ENCODE measurements at places on chromosomes 12 and 14. TPM values are rescaled to one million over a fixed set of nuclear protein-coding genes. Genes with fewer than 3 reads are reported as not detected.

DNA sequence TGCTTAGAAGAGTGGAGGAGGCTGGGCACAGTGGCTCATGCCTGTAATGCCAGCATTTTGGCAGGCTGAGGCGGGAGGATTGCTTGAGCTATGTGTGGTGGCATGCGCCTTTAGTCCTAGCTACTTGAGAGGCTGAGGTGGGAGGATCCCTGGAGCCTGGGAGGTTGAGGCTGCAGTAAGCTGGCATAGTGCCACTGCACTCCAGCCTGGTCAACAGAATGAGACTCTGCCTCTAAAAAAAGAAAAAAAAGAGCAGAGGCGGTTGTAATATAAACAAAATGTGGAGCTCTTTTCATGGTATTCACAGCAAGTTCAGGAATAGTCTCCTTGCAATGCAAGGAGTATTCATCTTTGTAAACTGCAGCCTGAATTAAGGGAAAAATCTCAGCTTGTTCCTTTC is 27.2 kb downstream of the ARID2 start:
- peak; percentile 48 for DNase-seq
- H3K36me3 ChIP-seq: no peaks in the 10 kb centered on the region
- no peaks in the 10 kb centered on the region for H3K27me3 ChIP-seq
- H3K4me3 ChIP-seq: no peak overlapping the region
- no peaks in the 10 kb centered on the region for H3K4me1 ChIP-seq

GRCh38 chr14:59341858-59342477 is 123.2 kb downstream of the GPR135 start:
- no peak overlapping the region for H3K27ac ChIP-seq
- no peak for DNase-seq
- peaks cover 3% of the 10 kb centered on the region for H3K4me1 ChIP-seq
- no peaks in the 10 kb centered on the region for H3K27me3 ChIP-seq

- H3K4me1 ChIP-seq: no peaks in the 10 kb centered on the region
- no peaks in the 10 kb centered on the region for H3K36me3 ChIP-seq
- no peak overlapping the region for H3K27ac ChIP-seq
- H3K4me3 ChIP-seq: no peak overlapping the region
These were observed 49.7 kb downstream of the TSPAN11 start for GRCh38 chr12:30976206-30976605.

ATG14 gene
- 13.0 TPM for total RNA-seq

DNA sequence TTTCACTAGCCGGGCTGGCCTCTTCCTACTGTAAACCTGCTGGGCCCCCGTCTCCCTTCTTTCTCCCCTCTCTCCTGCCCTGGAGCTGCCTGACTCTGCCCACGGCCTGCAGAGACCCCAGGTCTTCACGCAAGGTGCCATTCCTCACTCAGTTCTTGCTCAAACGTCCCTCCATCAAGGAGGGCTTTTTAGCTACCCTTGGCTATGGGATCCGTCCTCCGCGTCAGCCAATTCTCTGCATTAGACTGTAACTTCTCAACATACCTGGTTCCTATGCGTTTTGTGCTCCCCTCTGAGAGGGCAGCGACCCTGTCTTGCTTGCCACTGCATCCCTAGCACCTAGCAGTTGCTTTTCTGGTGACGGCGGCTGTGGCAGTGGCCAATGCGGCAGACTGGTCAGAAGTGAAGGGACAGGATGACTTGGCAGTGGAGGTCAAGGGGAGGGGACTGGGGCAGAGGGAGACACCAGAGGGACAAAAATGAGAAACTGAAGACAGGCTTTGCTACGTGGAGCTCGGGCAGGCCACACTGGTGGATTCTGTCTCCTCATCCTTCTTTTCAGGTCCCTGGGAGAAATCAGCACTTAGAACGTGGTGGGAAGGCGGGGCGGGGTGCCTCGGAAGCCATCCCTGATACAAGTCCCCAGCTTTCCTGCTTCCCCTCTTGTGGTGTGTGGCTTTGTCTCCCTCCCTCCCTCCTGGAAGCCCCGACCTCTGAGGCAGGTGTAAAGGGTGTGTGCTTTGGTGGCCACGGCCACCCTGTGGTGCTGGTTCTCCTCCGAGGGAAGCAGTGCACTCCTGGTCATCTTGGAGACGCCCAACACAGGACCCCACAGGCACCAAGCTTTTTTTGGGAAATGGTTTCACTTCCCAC is 1.8 kb downstream of the B3GNT4 start:
- no peak overlapping the region for H3K27ac ChIP-seq
- peaks cover 17% of the 10 kb centered on the region for H3K27me3 ChIP-seq
- H3K36me3 ChIP-seq: peaks cover 33% of the 10 kb centered on the region
- peak overlapping the region; percentile 75 for H3K4me3 ChIP-seq
- DNase-seq: peak; percentile 77

NUAK1 gene
- 14.0 TPM for total RNA-seq

- H3K4me1 ChIP-seq: no peaks in the 10 kb centered on the region
- H3K36me3 ChIP-seq: no peaks in the 10 kb centered on the region
- H3K27ac ChIP-seq: no peak overlapping the region
- H3K27me3 ChIP-seq: no peaks in the 10 kb centered on the region
- no peak for DNase-seq
- no peak overlapping the region for H3K4me3 ChIP-seq
These were observed 37.5 kb downstream of the ZFHX2 start for GRCh38 chr14:23513818-23514643.

DNA sequence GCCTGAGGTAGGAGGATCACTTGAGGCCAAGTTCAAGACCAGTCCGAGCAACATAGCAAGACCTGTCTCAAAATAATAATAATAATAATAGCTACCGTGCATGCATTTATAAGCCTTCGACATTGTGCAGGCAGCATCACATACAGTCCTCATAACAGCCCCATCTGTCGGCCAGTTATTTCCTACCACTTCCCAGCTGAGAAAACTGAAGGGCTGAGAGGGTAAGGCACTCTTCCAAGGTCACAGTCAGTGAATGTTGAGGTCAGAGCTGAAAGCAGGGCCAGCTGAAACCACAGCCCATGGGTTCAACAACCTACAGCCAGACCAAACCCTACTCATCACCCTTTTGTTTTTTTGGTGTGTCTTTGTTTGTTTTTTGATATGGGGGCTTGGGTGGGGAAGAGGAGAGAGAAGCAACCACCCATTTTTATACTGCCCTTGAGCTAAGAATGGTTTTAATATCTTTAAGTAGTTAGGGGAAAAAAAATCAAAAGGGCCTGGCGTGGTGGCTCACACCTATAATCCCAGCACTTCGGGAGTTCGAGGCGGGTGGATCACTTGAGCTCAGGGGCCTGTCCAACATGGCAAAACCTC is 16.8 kb upstream of the ITPK1 start:
- H3K4me3 ChIP-seq: no peak overlapping the region
- no peaks in the 10 kb centered on the region for H3K27me3 ChIP-seq
- DNase-seq: peak; percentile 70
- H3K4me1 ChIP-seq: no peaks in the 10 kb centered on the region
- no peak overlapping the region for H3K27ac ChIP-seq
- no peaks in the 10 kb centered on the region for H3K36me3 ChIP-seq

CCNB1IP1 gene
- total RNA-seq: 97.3 TPM

AKAP6 gene
- 6.1 TPM for total RNA-seq

DNA sequence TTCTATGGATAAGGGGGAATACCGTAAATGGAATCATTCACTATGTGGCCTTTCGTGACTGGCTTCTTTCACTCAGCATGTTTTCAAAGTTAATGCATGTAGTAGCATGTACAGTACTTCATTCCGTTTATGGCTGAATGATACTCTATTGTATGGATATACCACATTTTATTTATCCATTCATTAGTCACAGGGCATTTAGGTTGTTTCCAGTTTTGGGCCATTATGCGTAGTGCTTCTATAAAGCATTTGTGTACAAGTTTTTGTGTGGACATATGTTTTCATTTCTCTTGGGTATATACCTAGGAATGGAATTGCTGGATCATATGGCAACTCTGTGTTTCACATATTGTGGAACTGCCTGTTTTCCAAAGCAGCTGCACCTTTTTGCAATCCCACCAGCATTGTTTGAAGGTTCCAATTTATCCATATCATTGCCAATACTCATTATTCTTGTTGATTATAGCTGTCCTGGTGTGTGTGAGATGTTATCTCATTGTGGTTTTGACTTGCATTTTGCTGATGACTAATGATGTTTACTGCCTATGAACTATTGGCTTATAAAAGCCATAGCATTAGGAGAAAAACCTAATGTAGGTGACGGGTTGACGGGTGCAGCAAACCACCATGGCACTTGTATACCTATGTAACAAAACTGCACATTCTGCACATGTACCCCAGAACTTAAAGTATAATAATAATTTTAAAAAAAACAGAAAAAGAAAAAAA is 45.5 kb downstream of the ATF7IP start:
- H3K36me3 ChIP-seq: peaks cover 7% of the 10 kb centered on the region
- DNase-seq: no peak

DNA sequence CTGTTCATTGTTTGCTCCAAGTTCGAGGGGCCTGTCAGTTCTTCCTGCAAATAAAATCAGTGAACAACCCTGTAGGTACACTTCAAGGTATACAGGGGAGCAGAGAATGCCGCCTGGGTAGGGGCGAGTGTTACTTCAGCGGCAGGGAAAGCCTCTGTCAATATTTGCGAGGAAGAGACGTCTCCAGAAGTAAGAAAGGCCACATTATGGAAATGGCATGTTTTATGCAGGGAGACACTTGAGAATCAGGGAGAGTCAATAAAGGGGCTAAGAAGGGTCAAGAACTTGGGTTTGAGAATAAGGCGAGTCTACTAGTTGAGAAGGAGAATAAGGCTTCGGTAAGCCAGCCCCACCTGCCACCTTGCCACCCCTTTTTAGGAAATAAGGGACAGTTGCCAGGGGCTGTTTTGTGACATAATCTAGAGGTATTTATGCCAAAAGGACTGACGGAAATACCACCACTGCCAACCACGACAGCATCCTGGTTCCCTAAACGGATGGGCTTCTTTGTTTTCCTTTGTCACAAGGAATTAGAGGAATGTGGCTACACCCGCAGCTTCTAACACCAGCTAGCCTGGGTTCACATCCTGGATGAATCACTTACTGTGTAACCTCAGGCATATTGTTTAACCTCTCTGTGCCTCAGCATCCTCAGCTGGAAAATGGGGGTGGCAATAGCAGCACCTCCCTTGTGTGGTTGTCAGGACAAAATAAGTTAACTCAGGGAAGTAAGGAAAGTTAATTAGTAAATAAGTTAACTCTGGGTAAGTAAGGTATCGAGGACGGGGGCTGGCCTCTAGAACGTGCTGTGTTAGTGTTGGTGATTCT is 67.7 kb downstream of the EID3 start:
- H3K4me1 ChIP-seq: no peaks in the 10 kb centered on the region
- H3K4me3 ChIP-seq: no peak overlapping the region
- H3K36me3 ChIP-seq: no peaks in the 10 kb centered on the region
- H3K27ac ChIP-seq: no peak overlapping the region
- H3K27me3 ChIP-seq: no peaks in the 10 kb centered on the region
